ENCODE measurements at places on chromosomes 7 and 10.
A peak's percentile ranks its signal among the peaks of the same experiment; 100 is the strongest.

DNA sequence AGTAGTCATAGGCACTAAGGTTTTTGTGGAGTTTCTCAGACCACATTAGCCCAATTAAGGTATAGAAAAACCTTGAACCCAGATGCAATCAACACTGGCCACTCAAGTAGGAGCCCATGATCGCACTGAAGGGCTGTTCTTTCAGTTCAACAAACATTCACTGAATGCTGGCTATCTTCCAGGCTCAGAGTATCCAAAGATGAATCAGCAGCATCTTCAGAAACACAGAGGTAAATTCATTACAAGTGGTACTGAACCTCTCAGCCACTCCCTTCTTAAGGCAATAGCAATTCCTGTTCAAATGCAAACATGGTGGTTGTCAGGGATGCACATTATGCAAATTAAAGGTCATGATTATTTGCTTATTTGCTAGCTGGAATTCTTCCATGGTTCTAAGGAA, 17.1 kb downstream of the KCNK18 start:
- DNase-seq: no peak

DNA sequence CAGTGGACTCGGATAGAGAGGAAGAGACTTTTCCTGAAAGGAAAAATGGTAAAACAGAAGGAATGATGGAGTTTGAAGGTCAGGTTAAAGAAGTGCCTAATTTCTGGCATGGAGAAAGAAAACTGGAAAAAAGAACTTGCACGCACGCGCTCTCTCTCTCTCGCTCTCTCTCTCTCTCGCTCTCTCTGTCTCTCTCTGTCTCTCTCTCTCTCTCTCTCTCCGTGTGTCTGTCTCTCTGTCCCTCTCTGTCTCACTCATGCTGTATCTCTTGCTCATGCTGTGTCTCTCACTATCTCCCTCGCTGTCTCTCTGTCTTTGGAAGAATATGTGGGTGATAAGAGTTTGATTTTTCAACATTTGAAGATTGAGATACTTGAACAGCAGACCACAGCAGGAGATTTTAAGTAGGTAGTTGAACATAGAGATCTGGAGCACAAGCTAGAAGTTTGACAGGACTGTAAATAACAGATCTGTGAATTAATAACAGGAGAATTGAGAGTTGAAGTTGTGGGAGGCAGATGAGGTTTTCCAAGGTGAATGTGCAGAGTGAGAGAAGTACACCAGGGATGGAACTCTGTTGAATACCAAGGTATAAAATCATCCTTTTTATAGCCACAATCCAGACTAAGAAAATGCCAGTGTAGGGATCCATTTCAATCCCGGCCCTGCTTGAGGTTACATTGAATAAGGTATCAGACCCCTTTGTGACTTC, 33.1 kb downstream of the ADD3 start:
- no peak for DNase-seq

DNA sequence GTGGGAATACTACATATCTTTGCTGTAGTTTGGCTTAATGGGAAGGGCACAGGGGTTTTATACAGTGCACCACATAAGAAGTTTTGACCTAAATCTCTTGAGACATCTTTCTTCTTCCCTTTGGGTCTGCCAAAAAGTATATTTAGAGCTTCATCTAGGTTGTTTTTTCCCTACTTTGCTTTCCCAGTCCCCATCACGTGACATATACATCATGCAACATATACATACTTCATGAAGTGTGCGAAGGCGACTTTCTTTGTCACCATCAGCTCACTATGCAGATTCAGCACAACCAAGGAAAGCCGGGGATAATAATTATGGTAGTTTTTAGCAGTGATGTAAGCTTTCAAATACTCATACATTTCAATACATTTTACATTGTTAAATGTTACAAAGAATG, 177.1 kb upstream of the PPP1R3A start:
- no peak for DNase-seq

DNA sequence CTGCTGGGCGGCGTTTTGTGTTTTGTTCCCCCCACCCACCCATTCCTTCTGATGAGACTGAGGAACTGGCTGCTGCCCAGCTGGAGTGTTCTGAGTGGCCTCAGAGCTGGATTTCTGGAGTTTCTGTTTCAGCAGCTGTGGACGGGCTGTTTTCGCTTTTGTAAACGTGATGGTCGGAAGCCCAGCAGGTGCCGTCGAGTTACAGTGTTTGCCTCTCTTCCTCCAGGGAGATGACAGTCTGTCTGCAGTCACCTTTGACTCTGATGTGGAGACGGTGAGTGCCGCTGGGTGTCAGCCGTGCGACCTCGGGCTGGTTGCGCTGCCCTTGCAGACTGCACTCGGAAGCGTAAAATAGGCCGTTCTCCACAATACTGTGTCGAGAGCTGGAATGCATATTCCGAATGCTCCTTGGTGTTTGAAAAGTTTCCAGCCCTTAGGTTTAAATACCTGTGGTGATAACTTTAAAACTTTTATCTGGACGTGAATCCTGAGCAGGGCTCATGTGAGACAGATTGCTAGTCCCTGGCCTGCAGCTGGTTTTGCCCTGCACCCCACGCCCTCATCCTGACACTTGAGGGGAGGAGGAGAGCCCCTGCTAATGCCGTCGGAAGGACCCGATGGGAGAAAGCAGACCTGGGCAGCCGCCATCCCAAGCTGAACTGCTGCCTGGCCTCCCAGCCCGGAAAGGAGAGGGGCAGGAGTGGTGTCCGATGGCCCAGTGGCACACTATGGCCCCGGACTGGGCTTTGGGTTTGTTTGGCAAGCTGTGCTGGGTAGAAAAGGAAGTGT, 8.3 kb downstream of the IQCE start:
- DNase-seq: no peak

DNA sequence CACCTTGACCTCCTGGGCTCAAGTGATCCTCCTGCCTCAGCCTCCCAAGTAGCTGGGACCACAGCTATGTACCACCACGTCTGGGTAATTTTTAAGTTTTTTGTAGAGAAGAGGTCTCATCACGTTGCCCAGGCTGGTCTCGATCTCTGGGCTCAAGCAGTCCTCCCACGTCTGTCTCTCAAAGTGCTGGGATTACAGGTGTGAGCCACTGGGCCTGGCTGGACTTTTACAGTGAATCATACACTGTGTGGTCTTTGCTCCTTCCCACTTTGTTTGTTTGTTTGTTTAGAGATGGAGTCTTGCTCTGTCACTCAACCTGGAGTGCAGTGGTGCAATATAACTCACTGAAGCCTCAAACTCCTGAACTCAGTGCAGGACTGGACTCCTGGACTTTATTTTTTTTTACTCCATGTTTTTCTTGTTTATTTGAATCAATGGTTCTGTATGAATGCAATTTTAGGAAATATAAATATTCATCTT, 12.5 kb downstream of the PPIA start:
- no peak for DNase-seq

DNA sequence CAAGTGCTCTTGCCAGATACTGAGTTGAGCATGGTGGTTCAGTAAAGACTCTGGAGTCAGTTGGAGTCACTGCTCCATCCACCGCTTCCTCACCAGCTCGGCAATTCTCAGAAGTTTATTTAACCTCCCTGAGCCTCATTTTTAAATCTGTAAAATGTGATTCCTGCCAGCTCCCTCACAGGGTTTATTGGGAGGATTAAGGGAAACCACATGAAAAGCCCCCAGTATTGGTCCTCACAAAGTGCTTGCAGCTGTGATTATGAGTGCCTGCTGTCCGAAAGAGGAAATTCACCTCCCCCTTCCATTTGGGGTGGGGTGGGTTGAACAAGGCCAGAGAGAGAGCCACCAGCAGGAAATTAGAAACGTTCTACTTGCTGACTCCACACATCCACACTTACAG, 99.0 kb downstream of the AOAH start:
- no peak for DNase-seq

GRCh38 chr10:18719811-18720210, 60.6 kb downstream of the ARL5B start:
- no peak for DNase-seq

- no peak for DNase-seq
These were observed 1.2 kb downstream of the PDZD7 start for GRCh38 chr10:101029520-101030295.

- DNase-seq: no peak
These were observed 115.5 kb downstream of the ITIH5 start for GRCh38 chr10:7551289-7551688.

- peak; percentile 57 for DNase-seq
These were observed 493 bp downstream of the NT5C2 start for GRCh38 chr10:103192451-103193106.

DNA sequence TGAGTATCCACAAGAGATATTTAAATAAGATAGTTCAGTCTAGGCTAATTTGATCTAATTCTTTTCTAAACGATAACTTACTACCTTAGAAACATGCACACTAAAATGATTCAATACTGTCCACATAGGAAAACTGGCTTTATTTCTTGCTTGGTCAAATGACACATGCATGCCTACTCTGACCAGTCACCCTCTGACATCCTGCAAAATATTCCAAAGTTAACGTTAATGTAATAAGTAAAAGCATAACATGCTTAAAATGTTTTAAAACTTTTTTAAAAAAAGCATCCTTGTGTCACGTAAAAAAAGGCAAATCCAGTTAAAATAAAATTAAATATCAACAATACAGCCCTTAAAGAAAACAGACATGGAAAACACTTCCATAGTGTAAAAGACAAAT, 70.2 kb downstream of the UBE2H start:
- no peak for DNase-seq

DNA sequence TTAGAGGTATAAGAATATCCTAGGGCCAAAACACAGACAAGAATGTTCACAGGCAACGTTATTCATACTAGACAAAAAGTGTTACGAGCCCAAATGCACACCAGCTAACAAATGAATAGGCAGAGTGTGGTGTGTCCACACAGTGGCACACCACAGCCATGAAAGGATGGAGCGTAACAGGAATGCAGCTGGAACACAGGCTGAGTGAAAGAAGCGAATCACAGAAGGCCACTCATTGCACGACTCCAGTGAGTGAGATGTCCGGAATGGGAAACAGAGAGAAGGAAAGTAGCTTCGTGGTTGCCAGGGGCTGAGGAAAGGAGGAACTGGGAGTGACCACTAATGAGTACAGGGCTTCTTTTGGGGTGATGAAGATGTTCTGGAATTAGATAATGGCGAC, 198.8 kb downstream of the TNS3 start:
- no peak for DNase-seq

- DNase-seq: no peak
These were observed 90.8 kb downstream of the ZMYND11 start for GRCh38 chr10:226018-226417.

- no peak for DNase-seq
These were observed 367.7 kb downstream of the PHF14 start for GRCh38 chr7:11341285-11341944.

DNA sequence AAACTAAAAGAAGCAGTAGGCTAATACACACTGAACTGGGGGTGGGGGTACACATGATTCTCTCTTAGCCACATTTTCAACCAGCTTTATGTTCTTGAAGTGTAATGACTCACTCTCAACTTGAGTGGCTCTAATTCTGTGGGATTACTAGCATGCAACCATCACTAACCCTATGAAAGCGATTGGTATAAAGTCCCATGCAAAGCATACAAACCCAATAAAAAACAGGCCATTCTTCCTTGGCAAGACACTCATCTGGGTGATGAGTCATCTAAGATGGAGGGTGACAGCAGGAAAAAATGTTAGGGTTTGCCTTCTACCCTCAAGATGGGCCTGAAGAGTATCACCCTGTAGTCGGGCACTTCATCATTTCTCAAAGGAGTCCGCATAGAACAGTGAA, 14.9 kb upstream of the PON3 start:
- no peak for DNase-seq

- DNase-seq: no peak
These were observed 493.8 kb downstream of the ARL4A start for GRCh38 chr7:13181216-13181615.

DNA sequence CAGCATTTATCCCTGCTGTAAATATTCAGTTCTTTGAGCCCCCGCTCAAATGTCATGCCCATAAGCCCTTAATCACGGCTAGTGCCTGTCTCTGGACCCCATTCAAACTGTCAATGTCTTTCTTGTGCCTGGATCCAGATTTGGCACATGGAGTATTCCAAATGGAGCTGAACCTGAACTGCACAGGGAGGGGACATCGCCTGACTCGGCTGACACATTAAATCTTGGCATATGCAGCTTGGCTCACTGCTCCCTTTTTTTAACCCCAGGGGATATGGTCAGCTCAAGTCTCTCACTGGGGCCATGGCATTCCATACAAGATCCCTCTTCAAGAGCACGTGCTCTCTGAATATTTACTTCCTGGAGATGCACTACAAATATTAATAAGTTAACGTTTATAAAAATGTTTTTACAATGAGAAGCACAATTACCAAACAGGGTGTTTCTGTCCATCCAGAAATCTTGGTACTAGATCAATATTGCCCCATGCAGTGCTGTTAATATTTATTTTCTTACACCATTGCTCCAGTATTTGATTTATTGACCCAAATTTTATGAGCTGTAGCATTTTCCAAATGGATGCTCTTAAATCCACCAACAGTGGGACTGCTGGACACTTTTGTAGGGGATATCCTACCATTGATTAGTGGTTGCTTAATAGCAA, 57.4 kb downstream of the FGFR2 start:
- DNase-seq: no peak

GRCh38 chr10:50281967-50282522, 30.7 kb upstream of the ASAH2 start:
- no peak for DNase-seq

DNA sequence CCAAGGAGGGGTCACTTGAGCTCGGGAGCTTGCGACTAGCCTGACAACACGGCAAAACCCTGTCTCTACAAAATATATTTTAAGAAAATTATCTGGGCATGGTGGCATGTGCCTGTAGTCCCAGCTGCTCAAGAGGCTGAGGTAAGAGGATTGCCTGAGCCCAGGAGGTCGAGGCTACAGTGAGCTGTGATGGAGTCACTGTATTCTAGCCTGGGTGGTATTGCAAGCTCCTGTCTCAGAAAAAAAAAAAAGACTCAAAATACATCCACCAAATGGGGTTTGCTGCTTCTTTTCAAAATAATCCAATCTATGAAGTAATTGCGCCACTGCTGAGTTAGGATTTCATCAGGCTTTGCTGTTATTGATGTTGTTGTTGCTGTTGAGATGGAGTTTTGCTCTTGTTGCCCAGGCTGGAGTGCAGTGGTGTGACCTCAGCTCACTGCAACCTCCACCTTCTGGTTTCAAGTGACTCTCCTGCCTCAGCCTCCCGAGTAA, 11.1 kb upstream of the VIM start:
- DNase-seq: no peak

- DNase-seq: no peak
These were observed 36.5 kb downstream of the STK17A start for GRCh38 chr7:43619213-43620012.

GRCh38 chr7:139583826-139584553, 60.5 kb downstream of the CLEC2L start:
- DNase-seq: no peak

DNA sequence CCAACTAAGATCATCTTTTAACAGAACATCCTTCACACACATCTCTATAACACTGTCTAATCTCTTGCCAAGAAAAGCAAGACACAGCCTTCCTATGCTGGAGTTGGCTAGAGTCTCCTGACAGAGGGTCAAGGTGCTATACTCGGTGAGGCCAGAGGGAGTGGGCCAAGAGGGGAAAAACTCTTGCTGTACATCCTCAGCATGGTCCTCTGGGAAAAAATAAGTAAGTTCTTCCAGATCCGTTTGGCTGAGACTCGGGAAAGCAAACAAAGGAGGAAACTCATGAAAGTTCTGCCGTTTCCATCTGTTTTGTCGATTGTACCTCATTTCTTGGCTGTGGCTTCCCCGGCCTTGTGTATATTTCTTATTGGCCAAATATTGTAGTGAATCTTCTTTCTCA, 33.9 kb downstream of the VWDE start:
- no peak for DNase-seq

Data from HuH-7.5 (cell line).